ENCODE measurements at places on chromosomes 2 and 18. TPM values are rescaled to one million over a fixed set of nuclear protein-coding genes. Genes with fewer than 3 reads are reported as not detected.

The DUSP19 gene
- 1.1 TPM for total RNA-seq

The MAP3K19 gene
- total RNA-seq: not detected

The APCDD1 gene
- not detected for total RNA-seq

The FKBP7 gene
- total RNA-seq: 0.68 TPM

The SNED1 gene
- total RNA-seq: under 0.01 TPM

The KRTCAP3 gene
- 13.3 TPM for total RNA-seq
